ENCODE measurements at places on chromosomes 2 and 18.

DNA sequence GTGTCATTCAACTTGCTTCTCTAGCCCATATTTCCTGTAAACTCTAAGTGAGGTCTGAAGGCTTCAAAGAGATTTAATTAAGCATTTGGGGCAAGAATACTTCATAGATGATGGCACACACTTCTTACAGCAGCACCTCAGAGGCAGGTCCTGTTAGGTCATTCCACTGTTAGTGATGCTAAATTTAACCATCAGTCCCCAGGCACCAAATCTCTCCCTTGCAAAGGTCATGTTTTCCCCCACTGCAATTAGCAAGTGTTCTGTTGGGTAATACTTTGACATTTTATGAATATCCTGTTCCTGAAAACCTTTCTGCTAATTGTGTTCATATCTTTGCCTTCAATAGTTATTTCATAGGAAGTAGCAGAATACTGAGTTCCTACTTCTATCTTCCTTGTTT lies 117.0 kb downstream of the STK39 start:
- DNase-seq = no peak

GRCh38 chr2:145138626-145139025 lies 618.7 kb upstream of the ZEB2 start:
- no peak for DNase-seq

GRCh38 chr2:47510745-47511144 lies 107.8 kb downstream of the MSH2 start:
- DNase-seq = no peak

DNA sequence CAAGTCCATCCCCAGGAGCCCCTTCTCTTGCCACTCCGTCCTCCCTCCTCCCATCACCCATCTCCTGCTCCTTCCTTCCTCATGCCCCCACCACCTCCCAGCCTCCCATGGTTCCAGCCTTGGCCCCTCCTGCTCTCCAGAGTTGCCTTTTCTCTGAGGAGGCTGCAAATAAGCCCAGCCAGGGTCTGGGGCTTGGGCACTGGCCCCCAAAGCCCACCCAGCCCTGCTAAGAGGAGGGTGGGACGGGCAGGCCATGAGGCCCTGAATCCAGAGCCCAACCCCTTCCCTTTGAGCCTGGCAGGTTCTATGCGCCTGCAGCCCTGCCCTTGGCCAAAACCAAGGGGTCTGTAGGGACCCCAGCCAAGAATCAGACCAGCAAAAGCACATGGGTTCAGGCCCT lies 71.6 kb downstream of the STPG4 start:
- DNase-seq = no peak

DNA sequence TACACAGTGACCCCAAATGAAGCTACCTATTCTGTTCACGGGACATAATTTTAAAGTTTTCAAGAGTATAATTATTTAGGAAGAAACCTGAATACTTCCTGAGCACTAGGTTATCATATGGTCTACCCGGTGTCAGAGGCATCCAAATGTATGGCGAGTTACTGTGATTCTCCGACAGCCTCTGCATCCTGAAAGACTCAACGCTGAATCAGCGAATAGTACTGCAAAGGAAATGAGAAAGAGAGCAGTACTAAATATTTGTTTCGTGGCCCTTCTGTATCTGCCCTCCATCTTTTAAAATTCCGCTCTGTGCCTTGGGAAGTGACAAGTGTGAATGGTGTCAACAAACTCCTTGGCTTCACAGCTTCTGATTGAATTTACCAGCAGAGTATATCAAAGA lies 358.0 kb upstream of the ZEB2 start:
- DNase-seq = no peak

DNA sequence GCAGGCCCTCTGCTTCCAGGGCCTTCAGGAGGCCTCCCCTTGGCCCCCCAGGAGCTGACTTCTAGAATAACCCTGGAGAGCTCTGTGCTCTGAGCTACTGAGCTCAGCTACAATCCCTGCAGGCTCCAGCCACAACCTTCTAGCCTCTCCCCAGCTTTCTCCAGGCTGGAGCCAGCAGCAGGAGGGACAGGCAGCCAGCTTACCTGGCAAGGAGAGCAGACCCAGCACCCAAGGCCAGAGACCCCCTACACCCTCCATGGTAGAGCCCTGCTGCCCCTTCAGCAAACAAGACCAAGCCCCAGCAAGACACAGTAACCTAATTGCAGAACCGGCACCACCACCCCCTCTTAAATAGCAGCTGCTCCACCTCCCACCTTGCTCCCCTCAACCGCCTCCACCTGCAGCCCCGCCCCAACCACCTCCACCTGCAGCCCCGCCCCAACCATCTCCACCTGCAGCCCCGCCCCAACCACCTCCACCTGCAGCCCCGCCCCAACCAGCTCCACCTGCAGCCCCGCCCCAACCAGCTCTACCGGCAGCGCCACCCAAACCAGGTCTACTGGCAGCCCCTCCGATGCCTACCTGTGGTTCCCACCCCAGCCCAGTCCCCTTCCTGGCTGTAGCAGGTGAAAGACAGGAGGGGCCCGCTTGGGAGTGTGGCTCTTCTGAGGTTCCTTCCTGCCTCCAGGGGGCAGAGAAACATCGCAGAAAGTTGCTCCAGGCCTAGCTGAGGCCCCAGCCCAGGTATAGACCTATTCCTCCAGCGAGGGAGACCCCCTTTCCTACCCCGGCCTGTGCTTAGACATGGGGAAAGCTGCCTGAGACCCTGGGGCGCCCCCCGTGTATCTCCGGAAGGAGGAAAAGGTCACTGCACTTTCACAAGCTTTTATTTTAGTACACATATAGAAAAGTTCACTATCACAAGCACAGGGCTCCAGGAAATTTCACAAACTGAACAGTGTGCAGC lies at the start of gene ASTL:
ASTL (minus strand) TSS at position 324 of the 967 bp plus-strand sequence; CDS start at position 258, 66 bp downstream.
- peak; percentile 86 for DNase-seq

GRCh38 chr2:239742377-239742776 lies 282.8 kb downstream of the NDUFA10 start:
- no peak for DNase-seq

- DNase-seq = no peak
These were observed 100.3 kb upstream of the TFPI start for GRCh38 chr2:187654535-187654934.

DNA sequence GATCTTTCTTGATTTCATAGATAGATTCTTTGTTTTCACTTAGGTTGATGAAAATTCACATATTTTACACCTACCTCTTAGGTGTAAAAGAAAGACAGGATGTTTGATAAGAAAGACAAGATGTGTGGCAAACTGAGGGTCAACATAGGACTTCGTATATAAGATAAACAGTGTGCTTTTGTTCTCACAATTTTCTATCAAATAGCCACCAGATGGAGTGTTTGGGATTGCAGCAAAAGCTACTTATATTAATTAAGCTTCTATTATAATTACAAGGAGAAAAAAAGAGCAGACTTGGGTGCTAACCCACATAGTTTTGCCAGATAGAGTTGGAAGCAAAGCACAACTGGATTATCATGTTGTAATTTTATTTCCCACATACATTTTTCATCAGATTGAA lies 232.9 kb downstream of the CDH7 start:
- no peak for DNase-seq

DNA sequence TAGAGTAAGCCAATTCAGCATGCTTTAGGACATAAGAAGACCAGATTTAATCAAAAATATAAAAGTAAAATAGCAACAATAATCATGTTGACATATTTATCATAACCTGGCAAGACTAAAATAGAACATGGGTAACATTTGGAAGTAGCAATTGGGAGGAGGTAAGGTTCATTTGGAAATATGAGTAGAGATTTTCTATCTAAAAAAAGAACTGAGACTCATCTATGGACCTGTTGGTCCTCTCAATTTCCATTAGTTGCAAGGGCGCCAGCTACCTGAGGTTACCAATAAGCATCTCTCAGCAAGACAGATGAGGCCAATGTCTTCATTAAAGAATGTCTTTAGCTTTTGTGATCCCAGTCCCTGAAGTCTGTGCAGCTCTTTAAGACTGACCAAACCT lies 196.0 kb downstream of the IRS1 start:
- DNase-seq = no peak

- no peak for DNase-seq
These were observed 163.1 kb downstream of the TMEM18 start for GRCh38 chr2:513981-514706.
